ENCODE measurements at places on chromosomes 12 and 14.

DNA sequence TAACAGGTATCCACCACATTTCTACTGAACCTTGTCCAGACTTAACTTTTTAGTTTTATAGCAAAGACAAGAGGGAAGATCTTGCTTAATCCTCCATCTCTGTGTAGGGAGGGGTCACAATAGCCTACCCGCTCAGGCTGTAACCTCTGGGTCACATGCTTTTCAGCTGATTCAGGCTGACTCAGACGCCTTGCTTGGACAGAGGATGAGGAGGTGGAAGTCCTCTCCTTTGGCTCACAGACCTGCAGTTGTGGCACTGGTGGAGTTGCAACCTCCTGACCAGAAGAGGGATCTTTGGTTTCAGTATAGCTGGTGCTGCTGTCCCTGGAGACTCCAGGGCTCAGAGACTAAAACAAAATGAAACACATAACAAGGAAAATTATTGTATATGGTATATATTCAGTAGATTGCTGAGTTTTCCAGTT, 16.2 kb downstream of the ACIN1 start:
- peak; percentile 68 for DNase-seq

GRCh38 chr14:93971635-93972027, 4.7 kb downstream of the ASB2 start:
- DNase-seq: no peak

- DNase-seq: no peak
Observed at GRCh38 chr12:92356425-92356824, 210.8 kb upstream of the BTG1 start.

DNA sequence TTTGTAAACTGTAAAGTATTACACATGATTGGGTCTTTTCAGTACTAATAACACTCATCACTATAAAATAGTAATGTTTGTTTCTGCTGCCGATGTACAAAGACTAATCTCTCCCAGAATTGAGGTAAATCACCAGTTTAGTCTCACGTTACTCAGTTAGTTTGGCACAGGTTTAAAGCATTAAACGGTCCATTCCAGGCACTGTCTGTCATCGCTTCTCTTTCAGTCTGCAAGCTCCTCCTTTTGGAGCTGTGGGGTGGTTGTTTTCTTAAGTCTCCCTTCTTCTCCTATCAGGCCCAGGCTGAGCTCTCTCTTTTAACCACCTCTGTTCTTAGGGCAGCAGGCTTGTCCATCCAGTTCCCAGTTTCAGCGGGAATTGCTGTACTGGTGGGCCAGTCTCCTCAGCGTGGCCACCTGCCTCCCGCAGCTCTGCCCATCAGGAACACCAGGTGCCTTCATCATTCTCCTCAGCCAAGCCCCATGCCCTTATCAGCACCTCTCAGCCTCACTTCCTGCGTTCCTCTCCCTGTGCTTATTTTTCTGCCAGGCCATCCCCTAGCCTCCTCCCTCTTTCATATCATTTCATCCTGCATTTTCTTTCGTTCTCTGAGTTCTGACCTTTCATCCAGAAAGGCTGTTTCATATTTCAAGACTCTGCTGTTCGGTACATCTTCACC, 149.0 kb downstream of the TGFB3 start:
- DNase-seq: no peak

- DNase-seq: no peak
Observed at GRCh38 chr12:42490261-42490842, 99.2 kb downstream of the PRICKLE1 start.

GRCh38 chr12:104939089-104939488, 19.0 kb downstream of the SLC41A2 start:
- no peak for DNase-seq

DNA sequence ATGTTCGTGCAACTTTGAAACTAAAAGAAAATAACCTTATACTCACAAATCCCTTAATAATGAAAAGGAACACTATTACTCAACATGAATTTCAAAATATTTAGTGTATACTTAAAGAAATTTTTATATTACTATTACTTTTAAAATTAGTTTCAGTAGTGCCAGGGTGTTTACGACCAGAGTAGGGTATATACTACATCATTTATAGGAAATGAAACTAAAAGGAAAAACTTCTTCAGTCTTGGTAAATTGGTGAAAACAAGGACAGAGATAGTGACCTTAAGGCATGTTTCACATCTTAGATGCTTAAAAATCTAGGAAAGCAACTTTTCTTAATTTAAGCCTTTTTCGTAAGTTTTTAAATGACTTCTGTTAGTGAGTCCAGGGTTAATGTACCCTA, 4.5 kb downstream of the USP15 start:
- no peak for DNase-seq

DNA sequence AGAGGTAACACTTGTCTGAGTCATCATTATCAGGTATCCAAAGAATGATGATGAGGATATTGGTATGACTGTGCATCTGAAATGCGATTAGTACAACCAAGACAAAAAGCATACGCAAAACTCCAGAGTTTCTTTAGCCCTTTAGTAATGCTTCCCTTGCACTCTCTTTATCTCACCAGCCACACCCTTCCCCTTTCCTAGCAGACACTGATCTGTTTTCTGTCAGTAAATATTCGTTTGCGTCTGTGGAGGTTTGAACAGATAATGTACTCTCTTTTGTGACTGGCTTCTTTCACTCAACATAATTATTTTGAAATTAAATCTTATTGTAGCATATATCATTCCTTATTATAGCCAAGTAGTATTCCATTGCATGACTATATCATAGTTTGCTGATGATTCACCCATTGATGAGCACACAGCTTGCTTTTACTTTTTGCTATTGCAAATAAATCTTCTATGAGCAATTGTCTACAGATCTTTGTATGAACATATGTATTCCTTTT, 775.7 kb downstream of the SLC6A15 start:
- DNase-seq: no peak

DNA sequence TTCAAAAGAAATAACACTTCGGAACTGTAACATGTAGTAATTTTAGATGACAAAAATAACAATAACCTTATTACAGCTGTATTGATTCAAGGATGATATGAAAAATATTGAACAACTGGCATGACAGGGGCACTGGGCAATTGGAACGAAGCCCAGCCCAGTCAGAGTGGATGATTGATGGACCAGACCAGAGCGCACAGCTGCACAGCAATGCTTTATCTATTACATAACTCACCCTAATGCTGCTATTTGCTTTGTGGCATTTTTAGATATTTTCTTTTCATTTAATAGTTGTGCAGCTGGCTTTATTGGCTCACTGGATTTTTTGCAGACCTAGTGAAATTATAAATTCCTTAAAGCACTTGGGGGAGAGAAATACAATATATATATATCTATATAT, 26.9 kb upstream of the FERMT2 start:
- DNase-seq: no peak

- DNase-seq: peak; percentile 78
Observed at GRCh38 chr12:30806989-30807694, 52.4 kb upstream of the CAPRIN2 start.

GRCh38 chr14:31388687-31389413, 31.5 kb downstream of the HEATR5A start:
- no peak for DNase-seq

DNA sequence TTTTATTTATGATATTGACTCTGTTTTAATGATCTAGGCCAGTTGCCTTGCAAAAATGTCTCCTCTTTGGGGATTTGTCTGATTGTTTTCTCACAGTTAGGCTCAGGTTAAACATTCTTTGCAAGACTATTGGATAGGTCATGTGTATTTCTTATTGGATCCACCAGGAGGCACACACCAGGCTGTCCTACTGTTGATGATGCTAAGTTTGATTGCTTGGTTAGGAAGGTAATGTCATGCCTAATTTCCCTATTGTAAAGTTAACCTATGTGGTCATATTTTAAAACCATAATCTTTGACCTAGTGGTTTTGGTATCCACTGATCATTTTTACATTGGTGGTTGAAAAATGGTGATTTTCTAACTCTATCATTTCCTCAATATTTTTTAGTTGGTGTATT, 137.1 kb downstream of the BRMS1L start:
- DNase-seq: no peak

DNA sequence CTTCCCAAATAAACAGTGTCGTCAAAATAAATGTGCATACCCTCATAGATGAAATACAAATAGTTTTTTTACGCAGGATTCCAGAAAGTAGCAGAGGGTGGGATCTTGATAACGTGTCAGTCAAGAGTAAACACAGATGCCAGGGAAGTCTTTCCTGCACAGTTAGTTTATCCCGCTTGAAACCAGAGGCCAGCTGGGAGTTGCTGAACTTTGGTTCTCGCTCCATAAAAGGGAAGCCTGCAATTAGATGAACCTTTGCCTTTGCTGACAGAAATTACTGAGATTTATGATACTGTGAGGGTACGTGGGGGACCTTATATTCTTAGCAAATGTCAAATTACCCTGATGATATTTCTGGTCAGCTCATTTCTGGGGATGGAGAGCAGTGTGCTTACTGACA, 18.9 kb downstream of the FAR2 start:
- no peak for DNase-seq

GRCh38 chr12:108394196-108394595, 55.1 kb upstream of the CMKLR1 start:
- no peak for DNase-seq

- no peak for DNase-seq
Observed at GRCh38 chr12:44816446-44817017, 59.6 kb downstream of the NELL2 start.

DNA sequence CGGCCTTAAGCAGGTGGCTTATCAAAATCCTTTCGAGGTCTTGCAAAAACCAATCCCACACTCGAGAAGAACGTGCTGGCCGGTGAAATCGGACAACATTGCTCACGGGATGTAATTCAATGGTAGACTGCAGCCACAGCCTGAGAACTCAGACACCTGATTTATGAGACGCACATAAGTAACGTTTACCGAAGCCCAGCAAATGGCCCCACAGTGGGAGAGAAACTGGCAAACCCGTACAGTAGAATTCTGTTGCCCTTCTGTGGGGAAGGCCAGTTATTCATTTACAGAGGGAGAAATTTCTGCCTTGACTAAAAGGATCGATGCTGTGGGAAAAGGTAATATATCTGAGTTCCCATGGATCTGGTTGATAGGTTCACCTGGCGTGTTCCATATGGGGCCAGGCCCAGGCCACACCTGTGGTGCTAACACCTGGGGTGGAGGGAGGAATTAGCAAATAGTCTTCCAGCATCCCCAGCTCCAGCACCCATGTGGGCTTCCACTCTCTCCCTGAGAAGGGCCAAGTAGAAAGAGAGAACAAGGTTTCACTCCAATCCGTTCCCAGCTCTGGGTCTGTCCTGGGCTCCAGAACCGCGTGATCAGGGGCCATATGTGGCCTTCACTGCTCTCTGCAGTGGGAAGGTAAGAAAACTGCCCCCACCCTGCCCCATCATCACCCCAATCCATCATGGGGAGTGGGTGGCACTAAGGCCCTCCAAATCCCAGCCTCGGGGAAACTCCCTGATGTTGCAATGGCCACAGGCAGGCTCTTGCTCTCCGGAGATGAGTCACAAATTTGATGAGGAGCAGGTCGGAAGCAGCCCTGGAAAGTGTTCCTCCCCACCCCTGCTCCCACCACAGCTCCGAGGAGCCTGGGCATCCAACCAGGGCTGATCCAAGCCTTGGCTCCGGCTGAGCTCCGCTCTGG, 12.7 kb downstream of the BDKRB1 start:
- no peak for DNase-seq

DNA sequence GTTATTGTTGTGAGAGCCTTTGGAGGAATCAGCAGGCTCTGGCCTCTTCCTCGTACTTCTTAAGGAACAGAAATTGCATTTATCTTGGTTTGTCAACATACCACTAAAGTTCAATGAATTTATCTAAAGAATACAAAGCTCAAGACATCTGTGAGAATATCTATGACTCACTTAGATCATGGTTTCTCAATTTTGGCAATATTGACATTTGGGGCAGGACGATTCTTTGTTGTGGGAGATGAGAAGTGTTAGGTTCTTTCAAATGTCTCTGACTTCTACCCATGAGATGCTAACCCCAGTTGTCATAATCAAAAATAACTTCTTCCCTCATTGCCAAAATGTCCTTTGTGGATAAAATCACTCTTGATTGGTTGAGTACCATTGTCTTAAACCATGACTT, 1190.3 kb downstream of the GALC start:
- DNase-seq: no peak

GRCh38 chr12:53267306-53267998, 647 bp upstream of the ESPL1 start:
- no peak for DNase-seq

DNA sequence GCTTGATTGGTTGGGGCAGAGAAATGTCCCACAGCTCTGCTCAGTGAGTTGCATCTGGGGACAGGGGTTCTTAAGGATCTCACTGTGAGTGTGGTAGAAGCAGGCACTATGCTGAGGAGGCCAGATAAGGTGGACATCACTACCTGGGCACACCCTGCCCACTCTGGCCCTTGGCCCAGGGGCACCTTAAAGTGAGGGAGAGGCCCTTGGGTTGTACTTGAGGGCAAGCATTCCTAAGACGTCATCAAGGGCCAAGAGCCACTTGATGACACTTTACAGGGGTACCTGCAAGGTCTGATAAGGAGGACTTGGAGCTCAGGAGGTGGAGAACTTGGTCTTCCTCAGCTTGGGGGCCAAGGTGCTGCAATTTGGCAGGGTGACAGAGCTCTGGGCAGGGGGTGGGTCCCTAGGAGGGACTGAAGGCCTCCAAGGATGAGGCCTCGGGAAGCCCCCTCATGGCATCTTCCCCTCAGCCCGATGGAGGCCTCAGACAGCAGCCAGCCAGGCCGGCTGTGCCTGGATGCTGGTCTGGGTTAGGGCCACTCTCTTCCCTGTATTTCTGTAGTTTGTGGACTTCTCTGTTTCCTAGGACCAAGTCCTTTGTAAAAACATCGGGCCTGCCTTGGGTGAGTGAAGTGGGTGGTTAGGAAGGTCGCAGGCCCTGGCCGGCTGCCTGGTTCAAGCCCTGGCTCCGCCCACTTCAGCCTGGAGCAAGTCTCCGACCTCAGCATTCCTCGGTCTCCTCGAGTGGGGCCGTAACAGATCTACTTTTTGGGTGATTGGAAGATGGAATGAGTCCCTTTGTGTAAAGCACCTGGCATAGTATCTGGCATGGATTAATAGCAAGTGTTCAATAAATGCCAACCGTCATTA, 24.8 kb downstream of the GPR68 start:
- no peak for DNase-seq

All from Panc1 (cell line).